Vagina (tissue), 2 donors: ENCODE measurements at places on chromosomes 12 and 14.
A peak's percentile ranks its signal among the peaks of the same experiment; 100 is the strongest.

- no peak for DNase-seq
Observed at GRCh38 chr14:104876251-104876699, 11.2 kb downstream of the CEP170B start.

DNA sequence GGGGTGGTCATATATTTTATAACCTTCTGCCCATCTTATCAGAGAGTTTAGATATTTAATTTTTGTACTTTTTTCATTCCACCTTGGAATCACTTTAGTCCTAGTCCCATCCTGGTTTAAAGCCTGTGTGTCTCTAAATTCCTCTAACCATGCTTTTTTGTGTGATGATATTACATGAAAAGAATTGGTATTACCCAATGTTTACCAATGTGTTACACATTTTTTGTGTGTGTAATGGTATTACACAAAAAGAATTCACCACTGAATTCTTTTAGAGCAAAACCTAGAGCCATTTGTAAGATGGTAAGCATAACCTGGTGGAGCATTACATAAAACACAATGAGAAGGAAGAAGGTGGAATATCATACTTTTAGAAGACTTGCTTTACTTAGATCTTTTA is 77.5 kb downstream of the FAR2 start:
- DNase-seq = no peak

GRCh38 chr12:90514325-90514724 is 440.7 kb downstream of the CCER1 start:
- DNase-seq = no peak

- no peak for DNase-seq
Observed at GRCh38 chr14:69652942-69653684, 41.7 kb downstream of the SUSD6 start.

- DNase-seq = no peak
Observed at GRCh38 chr14:64979336-64980074, 7.2 kb upstream of the FNTB start.

DNA sequence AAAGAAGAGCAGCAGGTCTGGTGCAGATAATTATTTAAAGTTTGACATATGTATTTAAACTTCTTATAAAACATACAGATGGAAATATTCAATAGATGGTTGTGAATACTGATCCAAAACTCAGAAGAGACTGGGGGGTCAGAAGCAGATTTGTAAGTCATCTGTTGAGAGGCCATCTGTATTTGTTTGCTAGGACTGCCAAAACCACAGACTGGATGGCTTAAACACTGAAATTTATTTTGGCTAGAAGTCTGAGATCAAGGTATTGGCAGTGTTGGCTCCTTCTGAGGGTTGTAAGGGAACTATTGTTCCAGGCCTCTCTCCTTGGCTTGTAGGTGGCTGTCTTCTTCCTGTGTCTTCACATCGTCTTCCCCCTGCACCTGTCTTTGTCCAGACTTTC is 153.9 kb downstream of the LRRK2 start:
- no peak for DNase-seq

GRCh38 chr14:68262567-68262966 is 443.0 kb downstream of the RAD51B start:
- DNase-seq = no peak

GRCh38 chr12:67042697-67043131 is 226.4 kb upstream of the CAND1 start:
- DNase-seq = no peak

DNA sequence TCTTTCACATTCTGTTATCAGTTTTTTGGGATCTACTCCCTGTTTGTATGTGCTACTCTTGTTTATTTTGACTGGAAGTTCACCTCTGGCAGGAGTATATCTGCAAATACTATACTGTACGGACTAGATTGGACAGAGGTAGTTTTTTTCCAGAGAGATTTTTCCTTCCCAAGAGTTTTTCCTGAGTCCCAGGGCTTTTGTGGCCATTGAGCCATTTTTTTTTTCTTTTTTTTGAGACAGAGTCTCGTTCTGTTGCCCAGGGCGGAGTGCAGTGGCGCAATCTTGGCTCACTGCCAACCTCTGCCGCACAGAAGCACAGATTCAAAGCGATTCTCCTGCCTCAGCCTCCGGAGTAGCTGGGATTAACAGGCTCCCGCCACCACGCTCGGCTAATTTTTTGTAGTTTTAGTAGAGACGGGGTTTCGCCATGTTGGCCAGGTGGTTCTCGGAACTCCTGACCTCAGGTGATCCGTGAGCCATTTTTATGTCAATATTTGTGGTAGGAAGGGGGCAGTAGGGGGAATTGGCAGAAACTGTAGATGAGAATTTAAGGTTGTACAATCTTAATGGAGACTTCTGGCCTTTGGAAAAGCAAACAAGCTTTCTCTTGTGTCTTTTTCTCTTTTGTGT is 19.4 kb downstream of the KTN1 start:
- DNase-seq = no peak

GRCh38 chr14:50814161-50814560 is 16.8 kb downstream of the NIN start:
- DNase-seq = no peak

DNA sequence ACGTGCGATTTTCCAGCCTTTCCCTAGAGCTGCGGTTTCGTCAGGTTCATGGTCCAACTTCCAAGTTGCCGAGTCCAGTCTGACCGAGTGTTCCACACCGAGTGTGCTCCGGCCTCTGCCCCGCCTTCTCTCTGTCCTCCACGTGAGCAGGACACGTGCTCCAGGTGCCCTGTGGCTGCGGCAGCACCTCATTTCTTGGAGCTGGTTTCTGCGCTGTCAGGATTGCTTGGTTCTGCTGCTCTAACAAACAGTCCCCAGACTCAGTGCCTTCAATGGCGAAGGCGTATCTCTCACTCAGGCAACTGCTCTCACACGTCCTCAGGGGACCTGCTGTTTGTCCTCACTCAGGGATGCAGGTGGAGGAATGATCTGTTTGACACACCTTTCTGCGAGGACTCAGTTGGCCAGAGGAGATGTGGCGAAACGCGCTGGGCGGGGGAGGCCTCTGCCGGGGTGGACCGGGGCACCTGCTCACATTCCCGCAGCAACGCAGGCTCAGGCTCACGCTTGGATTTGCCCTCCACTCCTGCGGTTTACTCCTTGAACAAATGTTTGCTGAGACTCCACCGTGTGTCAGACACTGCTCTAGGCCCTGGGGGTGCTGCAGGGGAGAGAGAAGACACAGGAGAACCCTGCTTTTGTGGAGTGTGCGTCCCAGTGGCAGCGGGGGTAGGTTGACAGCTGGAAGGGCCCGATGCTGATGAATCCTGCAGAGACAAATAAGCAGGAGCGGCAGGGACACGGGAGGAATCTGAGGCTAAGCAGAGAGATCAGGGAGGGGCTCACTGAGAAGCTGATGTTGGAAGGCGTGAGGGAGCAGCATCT is 63.4 kb upstream of the FBRSL1 start:
- DNase-seq = no peak

- no peak for DNase-seq
Observed at GRCh38 chr12:33125755-33126154, 229.2 kb upstream of the PKP2 start.

- DNase-seq = no peak
Observed at GRCh38 chr12:104272938-104273337, 30.6 kb upstream of the EID3 start.

- DNase-seq = no peak
Observed at GRCh38 chr14:64926398-64926995, 12.2 kb downstream of the CHURC1 start.

- DNase-seq = no peak
Observed at GRCh38 chr12:79747274-79747673, 56.5 kb upstream of the PAWR start.

DNA sequence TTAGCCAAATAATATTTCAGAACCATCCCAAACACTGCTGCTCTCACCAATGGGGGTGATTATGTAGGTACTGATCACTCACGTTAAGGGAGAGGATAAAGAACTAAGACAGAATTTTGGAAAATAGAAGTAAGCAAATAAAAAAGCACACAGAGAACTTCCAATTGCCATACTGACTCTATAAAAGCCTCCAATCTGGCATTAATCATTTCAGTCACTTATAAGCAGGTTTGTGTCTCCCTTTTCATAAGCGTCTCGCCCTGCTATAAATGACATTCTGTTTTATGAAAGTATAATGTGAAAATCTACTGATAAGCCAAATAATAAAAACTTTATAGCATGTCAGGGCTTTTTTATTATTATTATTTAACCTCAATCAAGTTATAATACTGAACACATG is 435.2 kb downstream of the ETNK1 start:
- no peak for DNase-seq

DNA sequence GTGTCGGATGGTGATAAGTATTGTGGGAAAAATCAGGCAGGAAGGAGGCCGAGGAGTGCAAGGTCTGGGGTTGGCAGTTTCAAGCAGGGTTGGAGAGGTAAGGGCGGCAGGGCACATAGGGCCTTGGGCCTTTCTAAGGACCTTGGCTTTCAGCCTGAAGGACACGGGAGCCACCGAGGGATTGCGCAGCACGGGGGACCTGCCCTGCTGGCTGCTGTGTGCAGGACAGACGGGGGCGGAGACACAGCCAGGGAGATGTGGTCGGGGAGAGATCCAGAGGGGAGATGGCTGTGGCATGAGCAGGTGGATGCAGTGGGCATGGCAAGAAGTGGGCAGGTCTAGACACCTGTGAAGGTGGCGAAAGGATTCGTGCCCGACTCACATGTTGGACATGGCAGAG is 14.7 kb downstream of the OTUB2 start:
- DNase-seq = no peak

GRCh38 chr12:1531153-1531653 is 63.2 kb downstream of the FBXL14 start:
- DNase-seq = no peak

DNA sequence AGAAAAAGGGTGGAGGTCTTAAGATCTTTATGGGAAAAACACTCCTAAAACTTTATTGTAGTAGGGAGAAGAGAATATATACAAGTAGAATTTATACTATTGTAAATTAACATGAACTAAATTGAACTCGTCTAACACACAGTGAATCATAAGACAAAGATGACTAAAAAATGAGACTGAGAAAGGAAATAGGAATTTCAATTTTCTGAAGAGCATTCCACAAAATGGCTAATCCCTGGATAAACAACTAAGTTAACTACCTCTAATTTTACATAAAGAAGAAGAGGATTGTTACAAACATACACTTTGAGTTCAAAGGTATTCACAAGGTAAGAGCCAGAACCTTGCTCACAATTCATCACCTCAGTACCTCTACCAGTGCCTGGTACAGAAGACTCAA is 2.0 kb downstream of the MAP4K5 start:
- DNase-seq = no peak

DNA sequence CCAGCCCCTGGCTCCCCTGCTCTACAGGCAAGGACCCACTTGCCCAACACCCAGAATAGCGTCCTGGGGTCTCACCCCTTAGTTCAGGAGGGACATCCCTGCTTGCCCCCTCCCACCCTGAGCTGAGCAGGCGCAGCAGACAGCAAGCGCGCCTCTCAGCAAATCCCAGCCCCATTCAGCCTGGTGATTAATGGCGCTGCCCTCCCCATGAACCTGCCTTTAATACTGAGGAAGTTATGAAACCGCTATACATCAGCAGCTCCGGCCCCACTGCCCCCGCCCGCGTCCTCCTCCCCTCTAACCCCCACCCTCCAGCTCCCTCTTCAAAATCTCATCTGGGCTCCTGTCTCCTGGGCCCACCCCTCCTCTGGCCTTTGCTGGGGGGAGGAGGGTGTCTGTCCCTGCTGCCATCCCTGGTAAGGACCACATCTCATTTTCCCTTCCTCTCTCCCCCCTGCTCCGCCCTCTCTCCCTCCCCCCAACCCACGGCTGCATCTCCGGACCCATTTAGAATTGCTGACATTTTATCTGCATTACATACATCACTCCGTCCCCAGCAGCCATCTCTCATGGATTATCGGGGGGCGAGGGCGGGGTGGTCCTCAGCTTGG is 7.1 kb upstream of the SMUG1 start:
- DNase-seq = no peak

GRCh38 chr14:85824526-85824925 is 294.6 kb downstream of the FLRT2 start:
- no peak for DNase-seq

- no peak for DNase-seq
Observed at GRCh38 chr12:122174155-122174845, at the start of gene IL31. Gene IL31 (minus strand): TSS chr12:122174221. CDS start chr12:122174172, 49 bp downstream.

DNA sequence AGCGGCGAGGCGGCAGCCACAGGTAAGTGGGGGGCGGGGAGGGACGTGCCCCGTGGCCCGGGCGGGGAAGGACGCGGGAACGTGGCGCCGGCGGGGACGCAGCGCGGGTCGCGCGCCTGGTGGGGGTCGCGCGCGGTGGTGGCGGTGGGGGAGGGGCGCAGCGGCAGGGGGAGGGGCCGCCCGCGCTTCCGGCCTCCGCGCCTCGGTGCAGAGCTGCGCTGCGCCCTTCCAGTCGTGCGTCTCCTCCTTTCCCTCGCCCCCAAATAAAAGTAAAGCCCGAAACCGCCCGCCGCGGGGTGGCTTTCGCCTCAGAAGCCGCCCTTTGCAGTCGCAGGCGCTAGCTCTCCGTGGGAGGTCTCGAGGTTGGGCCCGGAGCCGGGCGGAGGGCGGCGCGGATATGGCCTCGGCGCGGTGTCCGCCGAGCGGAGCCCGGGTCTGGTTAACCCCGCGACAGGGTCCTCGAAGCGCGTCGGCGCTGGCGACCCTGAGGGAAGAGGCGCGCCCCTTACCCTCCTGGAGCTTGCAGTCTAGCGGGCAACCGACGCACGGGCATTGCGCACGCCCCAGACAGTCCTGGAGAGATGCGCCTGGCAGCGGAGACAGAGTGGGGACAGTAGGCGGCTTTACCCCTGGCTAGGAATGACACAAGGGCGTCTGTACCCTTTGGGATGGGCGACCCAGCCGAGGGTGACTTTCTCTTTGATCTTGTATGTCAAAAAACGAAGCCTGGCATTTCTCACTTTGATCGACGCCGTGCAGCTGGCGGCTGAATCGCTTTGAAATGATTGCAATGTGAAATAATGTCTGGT is 589 bp downstream of the ATF1 start:
- DNase-seq = peak; percentile 93

GRCh38 chr12:34333337-34333736 is 311.0 kb downstream of the ALG10 start:
- DNase-seq = no peak

DNA sequence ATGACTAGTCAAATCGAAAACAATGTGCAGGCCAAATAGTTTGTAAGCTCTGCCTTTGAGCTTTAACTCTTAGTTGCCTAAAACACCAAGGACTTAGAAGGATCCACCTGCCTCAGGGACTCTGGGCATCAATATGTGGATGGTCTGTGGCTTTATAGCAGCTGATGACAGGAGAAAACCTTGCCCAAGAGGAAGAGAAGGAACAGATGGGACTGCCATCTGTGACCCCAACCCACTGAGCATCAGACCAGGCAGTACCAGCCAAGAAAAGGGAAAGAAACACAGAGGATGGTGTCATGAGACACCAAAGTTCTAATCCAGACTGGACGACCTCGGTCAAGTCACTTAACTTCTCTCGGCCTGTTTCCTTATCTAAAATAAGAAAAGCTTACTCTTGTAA is 12.7 kb downstream of the TGFB3 start:
- no peak for DNase-seq
